Right ventricle myocardium inferior (tissue), 1 donor: ENCODE measurements at places on chromosomes 2 and 18. TPM values are rescaled to one million over a fixed set of nuclear protein-coding genes. Genes with fewer than 3 reads are reported as not detected.

DNA sequence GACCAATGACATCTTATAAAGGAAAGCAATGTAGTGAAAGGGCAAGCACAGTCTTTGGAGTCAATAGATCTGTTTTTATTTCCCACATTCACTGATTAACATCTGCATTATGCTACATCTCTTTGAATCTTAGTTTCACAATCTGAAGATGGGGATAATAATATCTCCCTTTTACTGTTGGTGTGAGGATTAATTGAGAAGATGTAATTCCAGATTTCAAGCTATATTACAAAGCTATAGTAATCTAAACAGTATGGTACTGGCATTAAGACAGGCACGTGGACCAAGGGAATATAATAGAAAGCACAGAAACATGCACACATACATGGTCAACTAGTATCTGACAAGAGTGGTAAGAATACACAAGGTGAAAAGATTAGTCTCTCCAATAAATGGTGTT lies 45.3 kb downstream of the SLC4A5 start:
- no peak for DNase-seq

DNA sequence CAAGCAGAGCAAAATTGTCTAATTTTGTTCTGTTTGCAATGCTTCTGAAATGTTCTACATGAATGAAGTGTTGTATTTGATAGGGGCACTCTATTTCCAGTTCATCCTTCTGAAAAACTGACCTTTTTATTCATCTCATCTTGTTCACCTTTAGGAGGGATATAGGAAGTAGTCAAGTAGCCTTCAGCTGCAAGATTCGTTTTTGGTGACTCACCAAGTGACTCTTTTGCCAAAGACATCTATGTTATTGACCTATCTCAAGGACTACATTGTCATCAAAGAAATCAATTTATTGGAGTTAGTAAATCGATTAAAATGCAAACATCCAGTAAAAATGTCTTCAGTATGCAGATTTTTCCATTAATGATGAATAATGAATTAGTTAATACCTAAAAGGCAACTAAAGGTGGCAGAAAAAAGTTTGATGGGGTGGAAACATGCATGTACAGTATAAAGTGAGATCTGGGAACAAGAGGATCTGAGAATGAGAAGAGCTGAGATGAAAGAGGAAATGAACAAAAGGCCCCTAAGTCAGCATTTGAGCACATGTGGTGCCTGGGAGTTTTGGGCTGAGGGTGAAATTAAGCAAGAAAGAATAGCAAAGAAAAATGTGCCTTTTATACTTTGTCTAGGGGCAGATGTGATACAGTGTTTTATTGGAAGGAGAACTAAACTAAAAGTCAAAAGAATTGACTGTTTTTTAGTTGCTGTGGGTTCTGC lies 255.1 kb upstream of the LINC00305 start:
- no peak for DNase-seq

DNA sequence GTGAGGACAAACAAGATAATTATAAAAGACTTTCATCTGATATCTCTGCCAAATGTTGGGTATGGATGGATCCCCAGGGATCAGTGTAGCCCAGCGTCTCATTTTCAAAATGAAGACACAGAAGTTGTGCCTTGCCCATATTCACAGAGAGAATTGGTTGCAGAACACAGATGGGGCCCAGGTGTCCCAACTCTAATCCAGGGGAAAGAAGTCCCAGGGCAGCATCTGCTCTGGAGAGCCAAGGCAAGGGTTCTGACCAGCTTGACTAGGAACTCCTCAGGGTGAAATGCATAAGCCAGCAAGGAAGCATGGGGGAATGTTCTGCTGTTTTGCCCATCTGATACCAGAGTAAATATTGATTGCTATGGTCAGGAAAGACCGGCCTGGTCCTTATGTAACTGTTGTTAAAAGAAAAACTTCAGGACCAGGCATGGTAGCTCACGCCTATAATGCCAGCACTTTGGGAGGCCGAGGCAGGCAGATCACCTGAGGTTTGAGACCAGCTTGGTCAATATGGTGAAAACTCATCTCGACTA lies 68.7 kb upstream of the CABLES1 start:
- DNase-seq, result no peak

DNA sequence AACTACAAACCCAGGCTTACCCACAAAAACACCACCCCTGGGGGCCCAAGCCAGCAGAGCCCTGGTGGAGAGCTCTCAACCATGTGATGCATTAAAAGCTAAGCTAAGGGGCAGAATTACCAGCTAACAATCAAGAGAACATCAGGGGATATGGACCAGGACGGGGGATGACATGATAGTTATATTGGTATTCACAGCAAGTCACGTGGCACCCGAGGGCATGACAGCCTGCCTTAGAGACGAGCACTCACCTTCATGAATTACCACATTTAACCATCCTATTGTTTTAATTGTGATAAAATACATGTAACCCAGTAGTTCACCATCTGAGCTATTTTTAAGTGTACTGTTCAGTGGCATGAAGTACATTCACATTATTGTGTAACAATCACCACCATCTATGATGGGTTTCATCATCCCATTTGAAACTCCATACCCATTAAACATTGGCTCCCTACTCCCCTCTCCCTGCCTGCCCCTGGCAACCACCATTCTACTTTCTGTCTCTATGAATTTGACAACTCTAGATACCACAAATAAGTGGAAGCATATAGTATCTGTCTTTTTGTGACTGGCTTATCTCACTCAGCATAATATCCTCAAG lies 245.6 kb downstream of the ANAPC1 start:
- no peak for DNase-seq

DNA sequence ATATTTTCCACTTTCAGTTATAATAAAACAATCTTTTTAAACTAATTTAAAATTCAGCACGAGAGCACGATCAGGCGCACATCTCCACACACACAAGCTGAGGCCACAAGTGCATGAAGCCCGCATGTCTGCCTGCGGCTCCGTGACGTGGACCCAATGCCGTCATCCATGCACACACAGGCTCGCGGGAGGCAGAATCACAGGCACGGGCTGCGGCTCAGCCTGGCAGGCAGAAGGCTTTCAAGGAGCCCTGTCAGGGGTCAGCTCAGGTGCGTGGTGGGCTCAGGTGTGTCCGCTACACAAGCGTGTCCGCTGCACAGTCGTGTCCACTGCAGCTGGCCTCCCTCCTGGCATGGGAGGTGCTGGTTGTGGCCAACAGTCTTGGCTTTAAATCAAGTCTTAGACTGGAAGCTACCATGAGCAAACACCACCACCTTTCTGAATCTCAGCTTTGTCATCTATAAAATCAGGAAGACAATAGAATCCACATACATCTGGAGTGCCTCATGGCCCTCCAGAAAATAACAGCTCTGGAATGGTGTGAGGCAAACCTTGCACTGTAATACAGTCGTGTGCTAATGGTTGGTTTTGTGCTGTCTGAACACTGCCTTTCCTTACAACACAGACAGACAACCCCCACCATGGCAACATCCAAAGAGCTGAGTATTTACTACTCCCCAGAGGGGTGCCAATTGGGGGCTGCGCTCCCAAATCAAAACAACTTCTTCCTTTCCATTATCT lies 210.1 kb downstream of the NDUFA10 start:
- DNase-seq, result peak; percentile 72

- DNase-seq, result no peak
Observed at GRCh38 chr2:30763151-30763660, 44.0 kb downstream of the CAPN13 start.

DNA sequence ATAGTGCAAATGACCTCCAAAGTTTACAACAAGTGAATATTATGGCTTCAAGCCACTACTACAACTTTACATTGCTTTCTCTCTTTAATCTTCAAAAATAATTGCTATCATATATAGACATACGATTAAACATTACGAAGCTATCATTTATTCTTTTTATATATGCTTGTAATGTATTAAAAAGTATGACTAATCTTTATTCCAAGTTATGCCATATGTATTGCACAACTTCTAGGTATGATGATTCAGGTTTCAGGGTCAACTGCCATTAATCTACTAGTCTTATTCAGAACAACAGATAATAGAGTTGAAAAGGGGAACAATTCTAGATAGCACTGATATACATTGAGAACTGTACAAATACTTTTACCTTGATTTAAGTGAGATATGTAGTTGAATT lies 506.2 kb upstream of the TMEFF2 start:
- DNase-seq, result no peak

- no peak for DNase-seq
Observed at GRCh38 chr2:239793836-239794235, 231.3 kb downstream of the NDUFA10 start.

- DNase-seq, result no peak
Observed at GRCh38 chr2:193778293-193778692, 1583.6 kb upstream of the TMEFF2 start.

DNA sequence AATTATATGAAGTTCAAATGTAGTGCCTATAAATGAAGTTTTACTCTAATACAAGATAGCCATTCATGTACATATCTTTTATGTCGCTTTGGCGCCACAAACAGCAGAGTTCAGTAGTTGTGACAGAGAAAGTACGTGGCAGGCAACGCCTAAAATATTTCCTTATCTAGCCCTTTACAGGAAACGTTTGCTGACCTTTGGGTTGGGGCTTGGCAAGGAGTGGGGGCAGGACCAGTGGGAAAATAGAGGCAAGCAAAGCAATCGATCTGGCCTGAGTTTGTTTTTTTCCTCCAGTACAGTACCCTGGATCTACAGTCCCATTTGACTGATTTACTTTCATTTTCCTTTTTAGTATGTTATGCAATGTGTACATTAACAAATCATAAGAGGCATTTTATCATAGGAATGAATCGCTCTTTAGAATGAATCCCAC lies 13.1 kb downstream of the CCDC68 start:
- no peak for DNase-seq

- DNase-seq, result no peak
Observed at GRCh38 chr2:132276571-132276981, 114.8 kb upstream of the ANKRD30BL start.

DNA sequence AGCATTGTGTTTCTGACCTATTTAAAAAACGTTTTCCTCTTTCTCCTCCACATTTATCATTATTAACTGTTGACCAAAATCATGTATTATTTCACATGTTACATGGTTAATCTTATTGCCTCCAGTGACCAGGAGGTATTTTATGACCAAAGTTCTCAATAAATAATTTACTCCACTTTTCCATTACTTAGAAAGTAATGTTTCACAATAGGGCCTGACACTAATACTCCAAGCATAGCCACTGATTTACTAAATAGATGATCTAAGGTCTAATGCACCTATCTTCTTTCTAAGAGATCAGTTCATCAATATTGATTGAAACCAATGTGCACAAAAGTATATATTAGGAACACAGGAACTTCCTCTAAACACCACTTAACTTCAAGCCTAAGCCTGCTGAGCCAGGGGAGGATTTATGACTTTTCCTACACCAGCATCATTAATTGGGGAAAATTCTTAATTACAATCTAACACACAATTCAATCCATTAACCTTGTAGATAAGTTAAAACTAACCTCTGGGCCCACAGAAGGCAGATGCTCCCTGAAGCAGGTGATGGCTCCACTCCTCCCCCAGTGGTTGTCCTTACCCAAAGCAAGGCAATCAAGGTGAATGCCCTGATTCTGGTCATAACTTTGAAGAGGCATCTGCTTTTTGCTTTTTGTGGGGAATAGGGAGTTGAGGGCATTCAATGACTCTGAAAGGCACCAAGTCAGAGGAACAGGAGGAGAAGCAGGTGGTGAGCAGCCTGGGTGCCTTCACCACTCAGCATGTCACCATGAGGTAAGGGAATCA lies 33.9 kb downstream of the RBMS1 start:
- no peak for DNase-seq

DNA sequence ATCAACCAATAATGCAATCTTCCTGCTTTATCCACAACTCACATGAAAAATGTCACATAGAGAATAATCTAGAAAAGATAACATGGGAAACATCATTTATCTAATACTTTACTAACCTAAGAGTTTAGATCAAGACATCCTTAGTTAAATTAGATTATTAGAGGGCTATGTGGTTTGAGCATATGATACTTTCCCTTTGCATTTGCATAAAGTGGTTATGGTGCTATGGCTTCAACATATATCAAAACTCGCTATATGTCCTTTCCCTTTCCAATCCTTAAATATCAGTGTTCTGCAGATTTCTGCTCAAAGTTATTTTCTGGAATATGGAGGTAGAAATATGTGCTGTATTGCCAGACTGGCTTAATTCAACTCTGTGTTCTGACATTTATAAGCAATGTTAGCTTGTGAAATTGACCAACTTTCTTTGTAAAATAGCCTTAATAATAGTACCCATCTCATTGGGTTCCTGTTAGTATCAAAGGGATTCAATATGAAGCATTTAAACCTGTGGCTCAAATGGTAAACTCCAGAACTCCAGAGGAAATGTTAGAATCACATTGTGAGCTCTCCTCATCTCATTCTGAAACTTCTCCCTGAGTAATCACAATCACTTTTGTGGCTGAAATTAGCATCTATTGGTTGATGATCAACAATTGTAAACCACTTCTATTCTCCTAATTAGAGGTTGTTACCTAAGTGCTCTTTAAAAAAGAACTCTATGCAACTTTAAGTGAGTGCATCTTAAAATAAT lies 1089.9 kb upstream of the SLC39A10 start:
- no peak for DNase-seq

GRCh38 chr2:101893681-101894381 lies 97.9 kb upstream of the IL1R2 start:
- DNase-seq, result peak; percentile 57

DNA sequence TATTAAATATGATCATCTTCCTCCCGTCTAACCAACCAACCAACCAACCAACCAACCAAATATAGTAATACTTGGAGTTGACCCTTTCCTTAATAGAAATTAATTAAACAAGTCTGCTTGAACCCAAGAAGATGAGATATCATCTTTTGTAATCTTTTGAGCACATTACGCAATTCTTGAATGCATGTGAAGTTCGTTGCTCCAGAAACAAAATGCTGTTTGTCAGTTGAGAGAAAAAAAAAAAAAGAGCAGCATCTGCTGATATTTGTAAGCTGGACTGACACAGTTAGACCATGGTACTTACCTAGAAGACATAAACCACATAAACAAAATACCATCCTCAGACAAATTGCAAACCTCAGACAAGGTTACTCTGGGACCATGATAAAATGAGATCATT lies 9.2 kb upstream of the SERPINB2 start:
- no peak for DNase-seq

DNA sequence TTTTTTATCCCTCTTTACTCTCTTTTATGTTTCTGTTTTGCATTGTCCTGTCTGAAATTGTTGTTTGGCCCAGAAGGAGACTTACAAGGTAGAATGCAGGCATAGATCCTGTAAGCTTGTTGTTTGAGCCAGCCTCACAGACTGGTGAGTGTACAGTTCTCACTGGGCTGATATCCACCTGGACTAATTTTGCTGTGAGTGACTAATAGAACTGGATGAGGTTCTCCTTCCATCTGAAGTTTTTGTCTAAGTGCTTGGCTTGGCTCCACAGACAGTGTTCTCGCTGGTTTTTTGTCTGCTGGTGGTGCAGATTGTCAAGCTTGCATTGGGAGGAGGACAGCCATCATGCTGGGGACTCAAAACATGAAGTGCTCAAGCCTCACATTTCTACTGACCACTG lies 495.7 kb downstream of the TSN start:
- no peak for DNase-seq

- DNase-seq, result no peak
Observed at GRCh38 chr18:24064391-24065100, 50.0 kb downstream of the TTC39C start.

- DNase-seq, result no peak
Observed at GRCh38 chr2:227674485-227674884, 7.9 kb downstream of the SCYGR5 start.

GRCh38 chr18:76564655-76565237 lies 69.7 kb upstream of the ZNF516 start:
- no peak for DNase-seq

The SMCHD1 gene
- 25.2 TPM for total RNA-seq

The DYNAP gene
- total RNA-seq, result not detected

The FLACC1 gene
- 6.5 TPM for total RNA-seq

The MERTK gene
- 6.6 TPM for total RNA-seq

The EPHA4 gene
- 14.2 TPM for total RNA-seq

The GCG gene
- total RNA-seq, result not detected

The TRAPPC12 gene
- 110 TPM for total RNA-seq

The CCL20 gene
- total RNA-seq, result not detected

The NYAP2 gene
- total RNA-seq, result not detected
